Lower lobe of right lung (tissue), 2 donors: ENCODE measurements at places on chromosomes 3 and 15. TPM values are rescaled to one million over a fixed set of nuclear protein-coding genes. Genes with fewer than 3 reads are reported as not detected.

SCG3 gene
- total RNA-seq: 0.18 TPM

GOLGA8T gene
- not detected for total RNA-seq

FMN1 gene
- total RNA-seq: 38.8 TPM

BFSP2 gene
- total RNA-seq: not detected

DNA sequence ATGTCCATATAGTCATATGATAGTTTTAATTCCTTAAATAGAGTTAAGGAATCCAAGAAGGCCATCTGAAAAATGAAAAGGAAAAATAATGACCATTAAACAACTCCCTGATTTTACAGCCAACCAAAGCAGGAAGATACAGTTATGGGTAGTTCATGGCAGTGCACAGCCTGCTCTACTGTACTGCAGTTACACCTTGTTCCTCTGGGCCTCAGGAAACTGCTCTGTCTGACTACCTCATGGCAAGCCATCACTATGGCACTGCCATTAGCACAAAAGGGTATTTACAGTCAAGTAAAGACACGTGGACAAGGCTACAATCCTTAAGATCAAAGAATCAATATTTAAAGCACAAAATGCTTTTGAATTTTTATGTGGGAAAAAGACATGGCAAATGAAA, 19.5 kb downstream of the SECISBP2L start:
- H3K4me3 ChIP-seq: no peak overlapping the region
- no peak for DNase-seq
- H3K4me1 ChIP-seq: no peaks in the 10 kb centered on the region
- H3K27me3 ChIP-seq: no peaks in the 10 kb centered on the region
- peaks cover 87% of the 10 kb centered on the region for H3K36me3 ChIP-seq

DNA sequence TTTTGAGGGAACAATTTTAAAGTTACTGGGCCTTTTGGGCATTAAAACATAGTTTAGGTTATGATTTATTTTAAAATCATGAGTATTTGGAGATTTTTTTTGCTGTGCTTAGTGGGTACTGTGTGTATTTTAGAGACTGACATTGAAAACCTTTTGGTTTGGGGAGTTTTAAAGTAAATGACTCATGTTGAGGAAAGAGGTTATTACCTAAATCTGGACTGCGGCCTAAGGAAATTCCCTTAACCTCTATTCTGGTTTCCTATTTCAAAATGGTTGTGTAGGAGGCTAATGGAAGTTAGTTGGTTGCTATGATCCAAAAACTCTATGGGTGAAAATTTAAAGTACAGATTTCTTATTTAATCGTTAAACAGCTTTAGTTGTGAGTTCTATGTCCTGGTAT, 57.3 kb upstream of the DPH6 start:
- no peaks in the 10 kb centered on the region for H3K4me1 ChIP-seq
- H3K36me3 ChIP-seq: no peaks in the 10 kb centered on the region
- H3K27me3 ChIP-seq: no peaks in the 10 kb centered on the region
- DNase-seq: no peak
